ENCODE measurements at places on chromosomes 2 and 18.

GRCh38 chr2:238883421-238883901 lies 35.6 kb downstream of the TWIST2 start:
- DNase-seq = no peak

- DNase-seq = no peak
These were observed 46.6 kb downstream of the ZNF532 start for GRCh38 chr18:58911241-58911640.

- DNase-seq = no peak
These were observed 70.3 kb upstream of the ZSWIM2 start for GRCh38 chr2:186919296-186919695.

DNA sequence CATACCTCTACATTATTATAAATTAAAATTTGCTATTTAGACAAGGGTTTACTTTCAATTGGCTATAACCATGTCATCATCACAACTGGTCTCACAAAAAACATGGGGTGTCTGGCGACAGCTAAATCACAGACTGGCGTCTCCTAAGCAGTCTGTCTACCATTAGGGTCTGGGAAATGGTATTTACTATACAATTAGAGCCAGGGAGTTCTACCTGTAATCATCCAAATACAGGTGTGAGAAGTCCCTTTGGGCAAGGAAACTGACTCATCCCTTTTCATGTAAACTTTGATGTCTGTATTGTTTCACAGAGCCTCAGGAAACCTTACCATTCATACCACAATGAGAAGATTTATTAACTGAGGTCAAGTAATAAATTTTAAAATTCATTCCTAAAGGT lies 126.7 kb downstream of the OLA1 start:
- no peak for DNase-seq

DNA sequence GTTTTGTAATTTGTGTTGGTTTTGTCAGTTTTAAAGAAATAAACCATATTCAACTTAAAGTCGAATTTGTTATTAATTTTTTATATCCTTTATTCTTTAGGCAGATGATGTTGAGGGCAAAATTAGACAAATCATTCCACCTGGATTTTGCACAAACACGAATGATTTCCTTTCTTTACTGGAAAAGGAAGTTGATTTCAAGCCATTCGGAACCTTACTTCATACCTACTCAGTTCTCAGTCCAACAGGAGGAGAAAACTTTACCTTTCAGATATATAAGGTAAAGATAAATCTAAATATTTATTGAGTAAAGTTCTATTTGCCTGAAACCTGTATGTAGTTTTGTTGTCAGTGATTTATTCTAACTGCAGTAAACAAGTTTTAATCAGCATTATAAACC lies 34.5 kb upstream of the METAP1D start:
- no peak for DNase-seq

GRCh38 chr2:86302320-86302719 lies 35.1 kb downstream of the REEP1 start:
- DNase-seq = no peak

GRCh38 chr18:63603772-63604171 lies 16.6 kb downstream of the SERPINB13 start:
- DNase-seq = no peak

- no peak for DNase-seq
These were observed 135.6 kb downstream of the CDH2 start for GRCh38 chr18:28041366-28041765.

DNA sequence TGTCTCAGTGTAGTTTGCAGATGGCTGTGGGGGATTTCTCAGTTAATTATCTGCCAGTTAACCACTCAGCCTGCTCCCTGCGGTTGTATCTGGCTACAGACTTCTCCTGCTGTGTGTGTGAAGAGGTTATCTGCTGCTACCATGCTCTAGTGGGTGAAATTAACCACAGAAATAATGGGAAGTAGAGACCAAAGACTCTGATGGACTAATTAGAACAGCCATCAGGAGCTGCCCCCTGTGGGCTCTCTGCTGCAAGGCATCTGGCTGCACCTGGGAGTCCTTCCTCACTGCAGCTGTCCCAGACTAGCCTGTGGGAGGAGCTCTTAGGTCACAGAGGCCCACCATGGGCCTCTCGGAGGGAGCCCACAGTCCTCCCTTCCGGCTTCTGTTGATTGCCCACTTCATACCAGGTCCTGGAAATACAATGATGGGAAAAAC lies 66.6 kb downstream of the CTIF start:
- DNase-seq = no peak

DNA sequence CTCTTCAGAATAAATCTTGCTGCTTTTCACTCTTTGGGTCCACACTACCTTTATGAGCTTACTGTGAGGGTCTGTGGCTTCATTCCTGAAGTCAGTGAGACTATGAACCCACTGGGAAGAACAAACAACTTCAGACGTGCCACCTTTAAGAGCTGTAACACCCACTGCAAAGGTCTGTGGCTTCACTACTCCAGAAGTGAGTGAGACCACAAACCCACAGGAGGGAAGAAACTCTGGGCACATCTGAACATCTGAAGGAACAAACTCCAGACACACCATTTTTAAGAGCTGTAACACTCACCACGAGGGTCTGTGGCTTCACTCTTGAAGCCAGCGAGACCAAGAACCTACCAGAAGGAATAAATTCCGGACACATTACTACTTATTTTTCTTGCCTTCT lies 964.1 kb upstream of the NXPH2 start:
- DNase-seq = no peak

Data from stimulated activated CD4-positive, alpha-beta T cell treated with anti-CD3 and anti-CD28 coated beads, Interleukin-1b, Interleukin-23, amount 100 ng/mL, for 24 hours (primary cell).